ENCODE measurements at places on chromosomes 1 and 21.

DNA sequence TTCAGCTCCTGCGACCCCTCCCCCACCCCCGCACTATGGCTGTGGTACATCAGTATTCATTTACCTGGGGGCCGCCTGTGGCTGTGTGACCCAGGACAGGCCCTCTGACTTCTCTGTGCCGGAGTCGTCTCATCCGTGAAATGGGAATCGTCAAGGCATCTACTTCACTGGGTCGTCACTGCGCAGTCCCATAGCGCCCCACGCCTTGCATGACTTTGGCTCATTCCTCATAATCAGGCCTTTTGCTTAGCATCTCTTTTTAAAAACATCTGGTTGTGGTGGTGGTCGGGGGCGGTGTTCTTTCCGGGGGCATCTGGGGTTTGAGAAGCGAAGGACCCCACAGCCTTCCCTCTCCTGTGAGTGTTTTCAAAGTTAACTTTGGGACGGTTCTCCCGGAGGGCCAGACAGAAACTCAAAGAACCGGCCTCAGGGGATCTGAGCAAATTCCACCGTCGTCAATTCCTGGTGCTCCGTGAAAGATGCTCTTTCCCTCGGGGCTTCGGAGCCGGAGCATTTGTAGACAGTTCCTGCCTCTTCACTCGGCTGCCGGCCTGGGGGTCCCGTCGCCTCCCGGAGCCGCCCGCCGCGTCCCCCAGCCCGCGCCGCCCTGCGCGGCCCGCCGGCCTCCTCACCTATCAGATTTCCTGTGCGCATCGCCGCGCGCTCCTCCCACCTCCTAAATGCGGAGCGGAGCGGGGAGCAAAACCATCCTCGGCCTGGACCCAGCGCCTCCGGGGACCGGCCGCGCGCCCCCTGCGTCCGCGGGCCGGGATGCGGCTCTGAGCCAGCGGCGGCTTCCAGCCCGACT is at the start of gene B3GALT5:
Gene B3GALT5, plus strand, starts transcription at position 708 of the 808 bp plus-strand sequence. CDS start 47,620 bp downstream, outside the sequence.
- DNase-seq, result no peak

DNA sequence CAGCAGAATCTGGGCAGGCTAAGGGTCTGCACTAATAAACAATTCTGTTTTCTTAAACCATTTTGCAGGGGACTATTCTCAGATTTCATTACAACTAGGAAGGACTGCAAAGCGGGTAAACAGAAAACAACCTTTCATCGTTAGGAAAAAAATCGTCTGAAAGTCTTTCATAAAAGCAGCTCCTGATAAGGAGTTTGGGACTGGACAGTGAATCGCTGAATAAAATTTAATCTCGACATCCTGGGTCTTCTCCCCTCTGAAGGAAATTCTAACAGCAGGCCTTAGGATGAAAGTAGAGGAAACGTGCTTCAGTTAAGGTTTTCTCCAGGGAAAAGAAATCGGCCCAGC is 471 bp upstream of the MTF2 start:
- no peak for DNase-seq

DNA sequence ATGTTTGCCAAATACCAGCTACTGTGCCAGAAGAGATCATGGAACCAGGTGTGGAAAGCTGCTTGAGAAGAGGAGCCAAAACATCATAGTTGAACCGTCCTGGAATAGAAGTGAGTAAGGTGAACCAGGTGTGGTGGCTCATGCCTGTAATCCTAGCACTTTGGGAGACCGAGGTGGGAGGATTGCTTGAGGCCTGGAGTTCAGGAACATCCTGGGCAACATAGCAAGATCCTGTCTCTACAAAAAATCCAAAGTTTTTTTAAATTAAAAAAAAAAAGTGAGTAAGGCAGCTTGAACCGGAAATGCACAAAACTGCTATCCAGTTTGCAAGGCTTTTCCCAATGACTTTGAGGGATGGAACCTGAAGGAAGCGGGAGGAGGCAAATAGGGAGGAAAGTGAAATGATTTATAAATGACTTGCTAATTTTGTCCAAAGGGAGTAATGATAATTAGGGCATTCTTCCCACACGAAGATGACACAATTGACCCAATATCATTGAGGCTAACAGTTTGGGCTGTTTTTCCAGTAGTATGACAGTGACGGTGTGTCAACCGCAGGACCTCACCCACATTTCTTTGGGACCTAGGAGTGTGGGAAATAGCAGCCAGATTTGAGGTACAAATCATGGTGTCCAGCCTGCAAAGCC is 1.5 kb upstream of the CNN3 start:
- no peak for DNase-seq

- no peak for DNase-seq
Observed at GRCh38 chr1:101137144-101138126, 99.4 kb upstream of the S1PR1 start.

DNA sequence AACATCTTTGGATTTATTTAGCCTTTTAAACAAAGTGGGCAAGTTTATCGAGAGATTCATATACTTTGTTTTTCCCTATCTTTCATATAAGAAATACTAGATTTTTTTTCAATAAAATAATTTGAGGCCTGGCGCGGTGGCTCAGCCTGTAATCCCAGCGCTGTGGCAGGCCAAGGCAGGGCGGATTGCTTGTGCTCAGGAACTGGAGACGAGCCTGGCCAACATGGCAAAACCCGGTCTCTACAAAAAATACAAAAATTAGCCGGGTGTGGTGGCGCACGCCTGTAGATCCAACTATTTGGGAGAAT is 1.6 kb upstream of the CDC14A start:
- DNase-seq, result no peak

DNA sequence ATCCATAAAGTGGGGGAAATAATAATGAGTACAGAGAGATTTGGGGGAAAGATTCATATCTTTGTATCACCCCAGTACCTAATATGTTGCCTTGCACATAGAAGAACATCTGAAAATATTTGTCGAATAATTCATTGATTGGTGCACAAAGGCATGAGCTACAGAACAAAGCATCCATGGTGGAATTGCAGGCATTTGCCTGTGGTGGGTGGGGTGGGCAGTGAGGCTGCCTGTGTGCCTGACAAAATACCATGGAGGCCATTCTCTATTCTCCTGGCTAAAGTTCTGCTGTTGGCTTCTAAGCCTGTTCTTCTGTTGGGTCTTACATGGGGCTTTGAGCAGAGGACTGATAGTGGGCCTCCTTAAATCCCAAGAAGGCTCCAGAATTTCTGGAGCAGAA is 10.0 kb upstream of the KCNA10 start:
- DNase-seq, result no peak

- no peak for DNase-seq
Observed at GRCh38 chr1:193392686-193393085, 206.3 kb upstream of the B3GALT2 start.

GRCh38 chr1:95382000-95382786 is 148.2 kb downstream of the RWDD3 start:
- no peak for DNase-seq

DNA sequence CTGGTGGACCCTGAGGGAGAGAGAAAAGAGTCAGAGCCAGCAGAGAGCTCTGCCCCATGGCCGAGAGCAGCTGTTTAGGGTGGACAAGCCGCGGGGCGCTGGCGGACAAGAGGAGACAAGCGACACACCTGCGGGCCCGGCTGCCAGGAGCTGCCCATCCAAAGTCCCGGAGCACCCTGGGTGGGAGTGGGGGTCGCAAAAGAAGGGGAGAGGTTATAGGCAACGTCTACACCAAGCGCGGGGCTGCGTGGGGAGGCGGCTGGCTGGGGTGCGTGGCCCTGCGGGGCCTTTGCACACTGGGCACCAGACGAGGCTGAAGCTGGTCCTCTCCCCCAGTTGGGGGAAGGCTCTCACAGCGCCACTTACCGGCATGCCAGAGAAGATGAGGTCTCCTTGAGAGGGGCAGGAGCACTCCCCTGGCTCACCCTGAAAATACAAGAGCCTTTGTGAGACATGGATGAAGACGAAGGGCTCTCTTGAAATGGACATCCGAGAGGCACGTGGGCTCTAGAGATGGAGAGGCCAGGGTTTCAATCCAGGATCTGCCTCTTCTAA is 24.1 kb downstream of the COL16A1 start:
- no peak for DNase-seq

- no peak for DNase-seq
Observed at GRCh38 chr1:81505831-81506230, 294.9 kb upstream of the ADGRL2 start.

DNA sequence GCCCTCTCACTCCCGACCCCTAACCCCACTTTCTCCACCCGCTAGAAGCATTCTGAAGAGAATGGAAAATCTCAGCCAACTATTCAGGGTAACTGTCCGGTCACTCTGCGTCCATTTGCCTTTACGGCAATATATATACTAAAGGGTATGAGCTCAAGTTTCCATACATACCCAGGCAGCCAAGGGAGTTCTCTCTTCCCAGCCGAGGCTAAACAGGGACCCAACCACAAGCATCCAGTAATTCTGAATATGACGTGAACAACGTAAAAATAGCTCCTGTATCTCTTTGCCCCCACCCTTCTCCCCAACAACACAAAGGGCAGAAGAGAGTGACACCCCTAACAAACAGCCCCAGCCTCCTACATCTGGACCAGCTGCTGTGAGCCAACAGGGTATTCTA is 67.7 kb downstream of the SSBP3 start:
- no peak for DNase-seq

DNA sequence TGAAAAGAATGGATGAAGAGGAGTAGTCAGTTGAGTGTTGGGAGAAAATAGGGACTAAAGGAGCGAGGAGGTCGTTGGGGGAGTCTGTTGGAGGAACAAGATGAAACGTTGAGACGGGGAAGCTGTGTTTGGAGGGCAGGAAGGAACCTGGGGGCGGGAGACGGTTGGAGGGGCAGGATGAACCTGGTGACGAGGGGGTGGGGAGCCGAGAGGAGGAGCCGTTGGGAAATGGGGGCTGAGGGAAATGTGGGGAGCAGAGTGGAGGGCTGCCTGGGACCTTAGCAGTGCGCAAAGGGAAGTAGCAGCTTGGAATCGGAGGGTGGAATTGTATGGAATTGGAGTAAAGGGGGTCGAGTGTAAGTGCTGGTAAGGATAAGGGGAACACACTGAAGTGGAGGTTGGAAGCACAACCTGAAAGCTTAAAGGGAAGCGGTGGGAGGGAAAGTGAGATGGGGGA is 630 bp downstream of the MTF2 start:
- no peak for DNase-seq

DNA sequence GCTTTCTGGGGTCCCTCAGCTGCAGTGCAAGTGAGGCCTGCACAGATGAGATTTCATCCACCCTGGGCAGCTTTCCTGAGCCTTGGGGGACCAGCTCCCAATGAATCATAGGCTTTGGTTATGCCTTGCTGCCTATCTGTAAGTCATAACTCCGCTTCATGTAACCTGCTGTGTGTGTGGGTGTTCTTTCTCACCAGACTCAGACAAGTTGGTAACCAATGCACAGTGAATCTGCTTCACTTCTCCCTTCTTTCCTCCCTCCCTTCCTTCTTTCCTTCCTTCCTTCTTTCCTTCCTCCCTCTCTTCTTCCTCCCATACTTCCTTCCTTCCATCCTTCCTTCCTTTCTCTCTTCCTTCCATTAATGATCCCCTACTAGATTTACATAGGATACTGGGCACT is 34.4 kb upstream of the PSMB2 start:
- no peak for DNase-seq

DNA sequence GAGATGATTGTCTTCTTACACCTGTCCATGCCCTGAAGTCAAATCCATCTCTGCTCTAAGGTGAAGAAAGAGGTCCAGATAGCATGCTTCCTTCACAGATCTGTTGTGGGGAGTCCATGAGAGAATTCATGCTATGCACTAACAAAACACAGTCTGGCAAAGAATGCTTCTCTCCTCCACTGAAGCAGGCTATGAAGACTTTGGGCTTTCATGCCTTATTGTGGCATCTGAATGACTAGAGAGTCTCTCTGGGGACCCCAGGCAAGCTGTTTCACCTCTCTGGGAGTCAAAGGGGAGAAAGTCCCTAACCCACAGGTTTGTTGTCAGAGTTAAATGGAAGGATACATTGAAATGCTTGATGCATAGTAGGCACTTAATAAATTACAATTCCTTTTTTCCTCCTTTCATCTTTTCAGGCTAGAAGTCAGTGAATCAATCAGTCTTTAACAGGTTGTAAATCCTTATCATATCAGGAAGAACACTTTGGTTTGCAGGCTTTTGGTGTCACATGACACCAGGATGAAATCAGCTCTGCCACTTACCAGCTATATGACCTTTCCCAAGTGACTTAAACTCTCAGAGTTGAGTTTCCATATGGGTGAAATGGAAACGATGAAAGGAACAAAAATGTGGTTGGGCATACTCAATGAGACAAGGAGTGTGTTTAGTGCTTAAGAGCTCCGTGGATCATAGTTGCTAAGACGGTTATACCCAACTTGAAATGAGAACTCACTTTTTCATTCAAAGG is 200.1 kb upstream of the DAB1 start:
- DNase-seq, result no peak

GRCh38 chr1:98794196-98794886 is 132.8 kb downstream of the SNX7 start:
- DNase-seq, result no peak

- DNase-seq, result no peak
Observed at GRCh38 chr1:55063577-55063942, 24.2 kb downstream of the PCSK9 start.

GRCh38 chr1:113515498-113515897 is 125.2 kb downstream of the MAGI3 start:
- DNase-seq, result no peak

GRCh38 chr1:25197982-25198662 is 34.2 kb downstream of the SYF2 start:
- no peak for DNase-seq

GRCh38 chr1:89198491-89199072 is at the start of gene GBP4:
Gene GBP4 (minus strand): TSS chr1:89198942. CDS start chr1:89198834, 108 bp downstream.
- DNase-seq, result peak; percentile 20

- no peak for DNase-seq
Observed at GRCh38 chr1:40792036-40792435, 8.4 kb downstream of the KCNQ4 start.

- DNase-seq, result no peak
Observed at GRCh38 chr1:39576016-39576657, 453 bp downstream of the PABPC4 start.

DNA sequence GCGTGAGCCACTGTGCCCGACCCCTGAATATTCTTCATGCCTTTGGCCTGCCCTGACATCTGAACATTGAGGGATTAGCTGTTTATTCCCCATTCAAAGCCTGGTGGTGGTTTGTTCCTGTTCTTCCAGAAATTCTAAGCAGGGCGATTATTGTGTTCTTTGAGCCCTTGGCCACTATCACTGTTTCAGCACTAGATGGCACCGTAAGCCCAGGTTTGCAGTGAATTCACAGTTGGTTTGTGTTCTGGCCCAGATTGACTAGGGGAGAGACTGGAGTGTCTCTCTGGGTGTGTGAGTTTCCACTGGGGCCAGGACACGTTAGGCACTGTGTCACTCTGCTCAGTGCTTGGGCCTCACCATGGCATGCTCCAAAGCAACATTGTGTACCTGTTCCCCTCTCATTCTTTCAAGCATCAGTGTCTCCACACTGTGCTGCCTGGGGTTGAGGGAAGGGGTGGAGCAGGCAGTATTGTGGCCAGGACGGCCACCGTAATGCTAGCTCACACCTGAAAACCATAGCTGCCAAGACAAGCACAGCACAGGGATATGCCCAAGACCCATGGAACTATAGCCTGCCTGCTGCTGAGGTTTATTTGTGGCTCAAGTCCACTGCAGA is 52.7 kb downstream of the PKN2 start:
- no peak for DNase-seq

GRCh38 chr1:12464598-12465056 is 153.4 kb downstream of the DHRS3 start:
- no peak for DNase-seq

Measured in stimulated activated CD8-positive, alpha-beta memory T cell treated with anti-CD3 and anti-CD28 coated beads, Interleukin-4, amount 100 ng/mL, for 1 hour (primary cell).